ENCODE measurements at places on chromosomes 7 and 10. TPM values are rescaled to one million over a fixed set of nuclear protein-coding genes. Genes with fewer than 3 reads are reported as not detected.

MLXIPL gene
- 0.03 TPM for total RNA-seq

DNA sequence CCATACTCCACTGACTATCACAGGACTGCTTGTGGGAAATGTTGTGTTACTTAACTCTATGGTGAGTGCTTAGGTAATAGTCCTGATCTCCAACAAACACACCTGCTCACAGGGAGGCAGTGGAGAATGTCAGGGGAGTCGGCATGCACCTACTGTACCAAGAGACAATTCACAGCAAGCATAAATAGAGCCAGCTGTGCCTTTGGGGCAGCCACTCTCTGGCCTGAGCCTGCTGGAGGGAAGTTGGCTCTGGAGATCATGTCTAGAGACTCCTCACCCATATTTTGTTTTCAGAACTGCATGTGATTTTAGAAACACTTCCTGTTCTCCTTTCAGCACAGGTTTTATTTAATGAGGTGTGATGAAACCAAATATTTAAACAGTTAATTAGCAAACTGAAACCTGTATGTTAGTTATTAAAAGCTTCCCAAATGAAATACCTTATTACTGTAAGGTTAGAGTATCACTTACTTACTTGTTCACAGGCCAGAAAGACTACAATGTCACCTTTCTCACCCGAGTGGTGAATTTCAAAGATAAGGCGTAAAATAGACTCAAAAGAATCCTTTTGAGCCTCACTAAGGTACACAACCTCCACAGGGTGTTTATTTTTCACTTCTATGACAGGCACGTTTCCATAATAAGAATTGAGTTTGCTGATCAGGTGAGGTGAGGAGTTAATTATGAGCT is 21.8 kb downstream of the DHX32 start:
- no peak for DNase-seq

- DNase-seq, result no peak
These were observed 162.2 kb downstream of the RAPGEF5 start for GRCh38 chr7:22194658-22195273.

DNA sequence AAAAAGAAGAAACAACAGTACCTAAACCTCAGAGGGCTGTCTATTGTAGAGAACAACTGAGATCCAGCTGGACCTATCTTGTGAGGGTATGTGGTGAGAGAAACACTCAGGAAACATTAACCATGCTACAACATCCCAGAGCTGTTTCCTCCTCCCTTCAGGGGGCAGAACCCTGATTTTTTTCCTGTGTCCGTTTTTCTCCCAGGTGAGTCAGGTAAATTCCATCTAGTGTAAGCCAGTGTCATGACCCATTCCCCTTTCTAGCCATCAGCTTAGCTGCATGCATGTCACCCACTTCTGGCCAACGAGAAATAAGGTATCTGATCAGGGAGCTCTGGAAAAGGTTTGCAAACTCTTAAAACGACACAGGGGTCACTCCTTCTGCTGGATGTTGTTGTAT is 103.8 kb downstream of the DNMBP start:
- no peak for DNase-seq

- DNase-seq, result no peak
These were observed 45.6 kb upstream of the C1GALT1 start for GRCh38 chr7:7136466-7137381.

DNA sequence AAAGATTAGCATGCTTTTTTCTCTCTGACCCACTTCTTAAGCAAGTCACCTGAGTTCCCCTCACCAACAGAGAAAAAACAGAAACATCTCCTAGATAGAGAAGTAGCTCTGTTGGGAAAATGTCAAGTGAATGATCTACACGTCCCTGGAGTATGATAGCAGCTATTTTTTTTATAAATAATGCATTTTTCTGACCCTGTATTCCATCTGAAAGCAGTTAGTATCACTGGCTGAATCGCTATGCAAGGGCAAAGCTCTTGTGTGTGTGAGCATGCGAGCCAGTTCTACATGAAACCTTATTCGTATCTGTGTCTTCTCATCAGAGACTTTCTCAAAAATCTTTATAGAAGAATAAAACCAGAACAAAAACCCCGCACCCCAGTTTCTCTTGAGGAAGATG is 8.2 kb downstream of the ANKMY2 start:
- no peak for DNase-seq

DNA sequence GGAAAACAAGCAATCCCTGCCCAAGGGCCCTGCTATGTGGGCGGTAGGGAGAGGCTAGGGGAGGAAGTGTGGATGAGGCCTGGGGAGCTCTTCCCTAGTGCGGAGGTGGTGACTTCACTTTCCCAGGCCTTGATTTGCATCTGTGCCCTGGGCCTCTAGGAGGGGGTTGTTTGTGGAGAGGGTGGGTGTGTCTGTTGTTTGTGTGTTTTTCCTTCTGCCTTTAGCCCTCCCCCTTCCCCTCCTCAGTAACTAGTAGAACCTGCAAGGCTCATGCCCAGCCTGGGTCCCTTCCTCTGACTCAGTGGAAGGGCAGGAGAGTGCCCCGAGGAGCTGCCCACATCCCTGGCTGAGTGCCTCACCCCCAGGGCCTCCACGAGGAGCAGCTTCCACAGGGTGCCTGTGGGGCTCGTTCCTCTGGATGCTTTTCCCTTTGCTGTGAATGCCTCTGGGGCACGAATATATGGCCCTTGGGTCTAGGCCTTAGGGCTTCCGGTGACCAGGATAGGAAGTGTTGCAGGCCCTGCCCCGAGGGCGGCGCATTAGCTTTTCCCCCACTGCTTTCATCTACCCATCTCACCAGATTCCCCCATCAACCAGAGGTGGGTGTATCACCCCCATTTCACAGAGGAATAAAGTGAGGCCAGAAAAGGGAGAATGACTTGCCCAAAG is 89.4 kb upstream of the DUSP5 start:
- no peak for DNase-seq

- DNase-seq, result no peak
These were observed 137.0 kb upstream of the RET start for GRCh38 chr10:42939685-42940366.

- no peak for DNase-seq
These were observed 18.0 kb downstream of the SLC25A13 start for GRCh38 chr7:96303686-96304443.

GRCh38 chr10:32995751-32996150 is 37.7 kb upstream of the ITGB1 start:
- no peak for DNase-seq

GRCh38 chr7:117863618-117864017 is 9.6 kb downstream of the CTTNBP2 start:
- DNase-seq, result no peak

DNA sequence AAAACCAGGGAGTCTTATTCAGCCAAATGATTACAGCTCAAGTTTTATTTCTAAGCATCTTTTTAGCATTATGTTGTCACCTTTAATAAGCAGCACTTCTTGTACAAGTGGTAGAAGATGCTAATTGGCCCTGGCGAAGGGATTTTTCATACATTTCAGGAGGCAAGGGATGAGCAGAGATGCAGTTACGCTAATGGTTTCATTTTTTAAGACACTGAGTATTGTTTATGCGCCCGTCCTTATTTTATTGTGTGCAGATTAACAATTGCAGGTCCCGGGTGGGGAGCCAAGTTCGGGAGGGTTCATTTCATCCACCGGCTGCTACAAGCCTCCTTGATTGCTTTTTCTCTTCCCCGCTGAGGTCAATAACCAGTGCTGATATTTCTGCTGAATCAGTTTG is 350.4 kb upstream of the FOXK1 start:
- DNase-seq, result no peak
